Ecto neural progenitor cell (in vitro differentiated cells): ENCODE measurements at places on chromosomes 16 and 17.

- DNase-seq = no peak
Measured at GRCh38 chr17:4706121-4706520, 2.2 kb upstream of the PELP1 start.

DNA sequence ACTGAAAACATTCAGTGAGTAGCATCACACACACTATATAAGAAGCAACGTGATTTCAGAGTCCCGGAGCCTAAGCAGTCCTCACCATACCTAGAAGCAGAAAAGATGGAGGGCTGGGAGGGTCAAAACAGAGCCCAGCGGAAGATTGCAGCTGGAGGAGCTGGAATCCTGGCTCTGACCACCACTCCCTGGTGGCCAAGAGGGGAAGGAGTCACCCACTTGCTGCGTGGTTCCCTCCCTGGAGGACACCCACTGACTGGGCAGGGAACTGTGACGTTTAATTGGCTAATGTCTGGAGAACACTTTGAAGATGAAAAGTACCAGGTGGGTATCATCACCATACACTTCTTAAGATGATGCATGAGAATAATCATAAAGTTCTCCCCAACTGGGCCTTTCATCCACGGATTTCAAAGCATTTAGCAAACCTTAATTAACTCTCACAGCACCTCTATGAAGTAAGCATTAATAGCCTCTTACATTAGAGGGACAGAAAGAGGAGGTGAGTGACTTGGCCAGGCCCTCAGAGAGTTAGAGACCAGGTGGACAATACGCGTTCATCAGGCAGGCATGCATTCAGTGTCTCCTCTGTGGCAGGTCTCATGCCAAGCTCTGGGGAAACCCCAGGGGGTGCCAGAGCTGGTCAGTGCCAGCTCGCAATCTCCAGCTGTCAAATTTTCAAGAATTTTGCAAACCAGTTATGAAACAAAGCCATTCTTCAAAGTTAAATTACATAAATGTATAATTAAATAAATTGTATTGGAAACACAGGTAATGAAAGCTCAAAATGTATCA lies 137.9 kb downstream of the AXIN2 start:
- no peak for DNase-seq

- peak; percentile 79 for DNase-seq
Measured at GRCh38 chr17:70168044-70168976, 1.0 kb upstream of the KCNJ2 start.

- DNase-seq = peak; percentile 64
Measured at GRCh38 chr16:12901597-12902461, at the start of gene SHISA9. TSS of gene SHISA9 (plus strand) at chr16:12901598.

- DNase-seq = no peak
Measured at GRCh38 chr16:11742093-11742535, 543 bp downstream of the TXNDC11 start.

DNA sequence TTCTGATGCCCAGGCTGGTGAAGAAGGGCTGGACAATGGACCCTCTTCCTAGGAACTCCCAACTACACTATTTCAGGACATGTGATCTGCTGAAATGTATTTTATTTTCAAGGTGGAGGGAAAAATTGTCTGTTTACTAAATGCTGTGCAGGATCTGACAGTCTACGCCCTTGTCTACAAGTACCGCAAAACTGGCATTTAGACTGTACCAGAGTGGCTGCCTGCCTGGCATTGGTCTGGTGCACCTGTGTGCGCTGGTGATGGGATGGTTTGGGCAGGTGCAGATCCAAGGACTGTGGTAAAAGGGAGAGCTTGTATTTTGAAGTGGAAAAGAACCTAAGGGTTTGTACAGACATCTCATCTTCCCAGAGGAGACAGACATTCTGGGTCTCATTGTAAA lies 79.7 kb downstream of the AIPL1 start:
- peak; percentile 30 for DNase-seq

DNA sequence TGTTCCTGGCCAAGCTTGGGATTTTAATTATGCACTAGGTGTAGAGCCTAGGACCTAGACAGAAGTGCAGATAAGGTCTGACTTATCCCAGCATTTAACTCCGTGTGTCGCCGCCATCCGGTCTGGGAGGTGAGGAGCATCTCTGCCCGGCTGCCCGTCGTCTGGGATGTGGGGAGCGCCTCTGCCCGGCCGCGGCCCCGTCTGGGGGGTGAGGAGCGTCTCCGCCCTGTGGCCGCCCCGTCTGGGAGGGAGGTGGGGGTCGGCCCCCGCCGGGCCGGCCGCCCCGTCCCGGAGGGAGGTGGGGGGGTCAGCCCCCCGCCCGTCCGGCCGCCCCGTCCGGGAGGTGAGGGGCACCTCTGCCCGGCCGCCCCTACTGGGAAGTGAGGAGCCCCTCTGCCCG lies 7.1 kb upstream of the B4GALNT2 start:
- no peak for DNase-seq

DNA sequence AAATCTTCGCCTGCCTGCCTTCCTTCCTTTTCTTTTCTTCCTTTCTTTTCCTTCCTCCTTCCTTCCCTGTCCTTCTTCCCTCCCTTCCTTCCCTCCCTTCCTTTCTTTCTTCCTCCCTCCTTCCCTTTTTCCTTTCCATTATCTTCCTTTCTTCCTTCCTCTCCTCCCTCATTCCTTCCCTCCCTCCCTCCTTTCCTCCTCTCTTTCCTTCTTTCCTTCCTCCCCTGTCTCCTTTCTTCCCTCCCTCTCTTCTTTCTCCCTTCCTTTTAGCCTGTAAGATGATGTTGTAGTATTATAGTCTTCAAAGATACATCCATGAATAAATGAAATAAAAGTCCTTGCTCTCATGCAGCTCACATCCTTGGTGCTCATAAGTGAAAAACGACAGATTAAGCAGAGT lies 539.3 kb downstream of the RBFOX1 start:
- no peak for DNase-seq

GRCh38 chr16:72908362-72909167 lies 139.4 kb downstream of the ZFHX3 start:
- no peak for DNase-seq

DNA sequence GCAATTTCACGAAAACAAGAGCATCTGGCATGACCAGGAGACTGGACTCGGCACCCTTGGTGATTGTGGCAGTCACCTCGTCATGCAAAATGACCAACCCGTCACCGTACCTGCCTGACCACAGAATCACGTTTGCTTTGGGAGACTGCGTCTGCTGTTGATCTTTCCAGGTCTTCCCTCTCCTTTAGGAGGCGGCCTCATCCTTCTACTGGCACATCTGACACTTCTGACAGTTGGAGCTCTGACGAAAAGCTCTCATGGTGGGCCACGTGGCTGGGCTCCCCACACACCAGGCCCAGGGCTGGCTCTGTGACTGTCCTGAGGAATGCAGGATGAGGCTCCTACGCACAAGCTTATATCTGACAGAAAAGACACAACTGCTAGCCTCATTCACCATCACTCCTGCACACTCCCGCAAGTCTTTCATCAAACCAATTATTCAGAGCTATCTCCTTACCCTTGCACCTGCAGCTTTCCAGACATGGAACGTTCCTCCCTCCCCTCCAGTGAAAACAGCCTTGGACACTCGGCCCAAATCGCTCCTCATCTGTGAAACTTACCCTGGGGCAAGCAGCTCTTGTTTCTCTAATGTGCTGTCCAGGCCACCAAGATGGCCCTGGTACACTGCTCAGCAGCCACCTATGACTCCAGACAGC lies 3.6 kb downstream of the TRAP1 start:
- DNase-seq = no peak

- no peak for DNase-seq
Measured at GRCh38 chr16:29986931-29987330, 8.5 kb downstream of the HIRIP3 start.

DNA sequence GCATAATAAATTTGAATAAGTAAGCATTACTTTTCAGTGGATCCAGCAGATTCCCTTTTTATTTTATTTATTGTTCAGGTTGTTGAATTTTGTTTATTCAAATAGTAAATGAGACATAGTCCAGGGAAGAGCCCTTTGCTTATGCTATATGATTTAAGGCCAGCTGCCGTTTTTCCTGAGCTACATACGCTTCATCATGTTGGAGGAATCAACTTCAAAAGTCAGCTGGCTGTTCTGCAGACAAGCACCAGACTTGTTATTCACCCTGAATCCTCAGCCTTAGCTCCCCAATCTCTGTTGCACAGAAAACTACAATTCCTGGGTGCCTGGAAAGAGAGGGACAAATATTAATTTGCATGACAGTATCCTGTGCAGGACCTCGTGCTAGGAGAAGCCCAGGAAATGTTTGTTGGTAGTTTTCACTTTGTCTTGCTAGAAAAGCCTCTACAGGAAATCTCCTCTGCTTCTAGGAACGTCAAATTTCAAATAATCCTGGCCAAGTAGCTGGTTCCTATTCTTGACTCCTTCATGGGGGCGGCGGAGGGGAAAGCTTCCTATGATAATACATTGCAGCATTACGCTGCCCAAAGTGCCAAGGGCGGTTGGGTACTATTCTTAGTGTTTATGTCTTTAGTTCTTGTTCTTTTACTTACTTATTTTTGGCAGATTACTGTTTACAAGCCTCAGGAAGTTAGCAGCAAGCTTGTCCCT lies 101.6 kb downstream of the PRKCA start:
- no peak for DNase-seq

DNA sequence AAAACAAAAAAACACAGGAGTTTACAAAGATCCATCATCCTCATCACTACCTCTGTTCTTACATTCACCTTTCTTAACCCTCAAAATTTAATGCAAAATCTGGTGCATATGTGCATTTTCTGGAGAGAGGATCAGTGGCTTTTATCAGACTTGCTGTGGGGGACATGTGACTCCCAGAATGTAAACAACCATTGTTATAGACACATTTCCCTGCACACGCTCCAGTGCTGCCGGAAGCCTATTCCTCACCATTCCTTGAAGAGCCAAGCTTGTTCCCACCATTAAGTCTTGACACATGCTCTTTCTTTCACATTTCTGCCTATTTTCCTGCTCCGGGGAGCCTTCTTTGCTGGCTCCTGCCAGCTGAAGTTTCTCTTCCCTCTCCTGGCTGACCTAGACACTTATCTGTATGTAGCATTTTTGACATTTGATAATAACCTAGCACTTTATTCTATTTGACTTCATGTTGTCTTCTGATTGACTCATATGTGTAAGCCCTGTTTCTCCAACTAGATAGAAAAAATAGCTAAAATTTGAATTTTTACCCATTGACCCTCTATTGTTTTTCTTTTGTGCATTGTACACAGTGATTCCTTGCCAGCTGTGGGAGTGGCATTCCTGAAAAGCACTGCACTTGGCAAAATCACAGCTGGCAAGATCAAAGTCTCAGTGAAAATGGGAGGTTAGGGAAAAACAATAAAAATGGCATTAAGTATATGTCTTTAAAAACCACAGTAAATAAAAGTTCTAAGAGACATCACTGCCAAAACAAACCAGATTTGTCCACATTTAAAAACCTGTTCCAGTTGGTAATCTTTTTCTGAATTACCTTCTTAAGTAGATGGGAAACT lies 76.8 kb upstream of the CIBAR2 start:
- no peak for DNase-seq

- DNase-seq = no peak
Measured at GRCh38 chr17:6940186-6940649, 55.6 kb upstream of the ALOX12 start.

DNA sequence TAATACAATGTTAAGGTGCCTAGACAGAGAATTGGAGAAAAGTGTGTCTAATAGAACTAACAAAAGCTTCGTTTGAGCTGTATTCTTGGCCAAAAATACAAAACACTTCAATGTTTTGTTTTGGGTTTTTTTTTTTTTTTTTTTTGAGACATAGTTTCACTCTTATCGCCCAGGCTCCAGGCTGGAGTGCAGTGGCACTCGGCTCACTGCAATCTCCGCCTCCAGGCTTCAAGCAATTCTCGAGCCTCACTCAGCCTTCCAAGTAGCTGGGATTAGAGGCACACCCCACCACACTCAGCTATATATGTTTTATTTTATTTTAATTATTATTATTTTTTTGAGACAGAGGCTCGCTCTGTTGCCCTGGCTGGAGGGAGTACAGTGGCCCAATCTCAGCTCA lies 38.3 kb upstream of the CARMIL2 start:
- no peak for DNase-seq

- no peak for DNase-seq
Measured at GRCh38 chr17:61251939-61252865, 147.4 kb upstream of the TBX2 start.

GRCh38 chr17:9517396-9517795 lies 58.2 kb downstream of the STX8 start:
- no peak for DNase-seq

- DNase-seq = no peak
Measured at GRCh38 chr17:61793565-61793964, 69.8 kb downstream of the BRIP1 start.

DNA sequence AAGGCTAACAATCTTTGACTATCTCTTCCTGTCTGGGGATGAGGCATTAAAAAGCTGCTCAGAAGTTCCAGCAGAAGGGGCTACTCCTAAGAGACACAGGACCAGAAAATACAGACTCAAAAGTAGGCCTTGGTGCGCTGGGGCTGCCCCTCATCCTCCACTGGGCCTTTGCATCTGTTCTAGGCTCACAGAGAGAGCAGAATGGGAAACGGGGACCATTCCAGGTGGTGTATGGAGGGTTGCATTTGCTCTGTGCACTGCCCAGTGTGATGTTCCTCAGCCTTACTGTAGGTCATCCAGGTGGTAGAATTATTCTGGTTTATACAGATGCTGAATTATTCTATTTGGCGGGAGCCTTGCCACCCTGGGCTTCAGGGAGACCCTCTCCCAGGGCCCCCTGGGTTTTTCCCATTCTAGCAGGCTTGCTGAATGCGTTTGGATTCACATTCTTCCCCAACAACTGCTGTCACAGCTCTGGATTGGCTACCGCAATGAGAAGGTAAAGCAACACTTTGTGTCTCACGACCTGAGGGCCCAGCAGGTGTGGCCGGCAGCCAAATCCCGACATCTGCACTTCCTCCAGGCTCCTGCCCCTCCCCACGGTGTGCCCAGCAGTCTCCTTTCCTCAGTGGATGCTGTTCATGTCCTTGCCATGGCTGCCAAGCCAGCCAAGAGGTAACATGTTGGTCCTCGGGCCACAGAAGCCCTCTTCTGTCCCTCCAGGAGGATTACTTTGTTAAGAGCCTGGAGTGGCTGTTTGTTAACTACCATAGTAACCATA lies 25.0 kb upstream of the ZNHIT3 start:
- DNase-seq = peak; percentile 46

DNA sequence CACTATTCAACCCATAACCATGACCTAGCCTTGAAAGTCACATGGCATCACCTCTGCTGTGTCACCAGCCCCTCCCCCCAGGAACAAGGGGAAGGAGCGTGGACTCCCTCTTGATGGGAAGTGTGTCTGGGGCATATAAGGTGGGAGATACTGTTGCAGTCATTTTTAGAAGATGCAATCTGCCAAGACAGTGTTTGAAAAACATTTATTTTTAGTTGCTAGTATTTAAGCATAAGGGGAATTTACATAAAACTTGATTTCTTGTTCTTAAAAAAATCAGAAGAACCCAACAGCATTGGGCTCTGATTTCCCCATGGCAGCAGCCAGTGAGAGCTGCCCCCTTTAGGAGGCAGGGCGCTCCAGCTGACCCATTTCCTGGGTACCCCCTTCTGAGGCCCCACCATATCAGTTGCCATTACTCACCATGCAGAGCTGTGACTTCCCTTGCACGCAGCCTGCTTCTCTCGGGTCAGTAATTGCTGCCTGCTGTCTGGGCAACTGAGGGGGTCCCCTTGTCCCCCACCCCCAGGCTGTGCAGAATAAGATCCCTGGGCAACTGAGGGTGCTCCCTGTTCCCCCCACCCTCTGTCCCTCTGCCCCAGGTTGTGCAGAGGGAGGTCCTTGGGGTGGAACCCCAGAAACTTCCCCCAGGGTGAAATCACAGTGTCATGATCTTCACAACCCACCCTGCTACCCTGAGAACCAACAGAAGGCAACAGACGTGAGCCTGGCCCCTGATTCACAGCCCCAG lies 11.8 kb upstream of the CDC42EP4 start:
- DNase-seq = no peak

- DNase-seq = peak; percentile 70
Measured at GRCh38 chr16:72995151-72995881, 52.6 kb downstream of the ZFHX3 start.
